ENCODE measurements at places on chromosomes 16 and 17.
A peak's percentile ranks its signal among the peaks of the same experiment; 100 is the strongest.

DNA sequence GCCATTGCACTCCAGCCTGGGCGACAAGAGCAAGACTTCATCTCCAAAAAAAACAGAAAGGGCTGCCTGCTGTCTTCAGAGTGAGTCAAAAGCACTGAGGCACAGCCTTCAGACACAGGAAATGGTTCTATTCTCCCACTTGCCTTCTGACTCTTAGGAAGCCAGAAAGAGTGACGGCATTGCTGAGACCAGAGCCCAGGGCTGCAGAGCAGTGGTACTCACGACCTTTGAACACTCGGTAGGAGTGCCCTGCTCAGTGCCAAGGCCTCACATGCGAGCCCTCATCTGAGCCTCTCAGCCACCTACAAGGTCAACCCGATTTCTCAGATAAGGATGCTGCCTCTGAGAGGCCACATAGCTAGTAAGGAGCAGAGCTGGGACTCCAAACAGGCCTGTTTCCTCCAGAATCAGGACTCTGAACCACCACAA, 3.5 kb upstream of the ITGAE start:
- no peak for DNase-seq

- no peak for DNase-seq
Measured at GRCh38 chr17:60473788-60474187, 51.5 kb downstream of the CHCT1 start.

- no peak for DNase-seq
Measured at GRCh38 chr17:45195424-45195823, 26.3 kb upstream of the FMNL1 start.

DNA sequence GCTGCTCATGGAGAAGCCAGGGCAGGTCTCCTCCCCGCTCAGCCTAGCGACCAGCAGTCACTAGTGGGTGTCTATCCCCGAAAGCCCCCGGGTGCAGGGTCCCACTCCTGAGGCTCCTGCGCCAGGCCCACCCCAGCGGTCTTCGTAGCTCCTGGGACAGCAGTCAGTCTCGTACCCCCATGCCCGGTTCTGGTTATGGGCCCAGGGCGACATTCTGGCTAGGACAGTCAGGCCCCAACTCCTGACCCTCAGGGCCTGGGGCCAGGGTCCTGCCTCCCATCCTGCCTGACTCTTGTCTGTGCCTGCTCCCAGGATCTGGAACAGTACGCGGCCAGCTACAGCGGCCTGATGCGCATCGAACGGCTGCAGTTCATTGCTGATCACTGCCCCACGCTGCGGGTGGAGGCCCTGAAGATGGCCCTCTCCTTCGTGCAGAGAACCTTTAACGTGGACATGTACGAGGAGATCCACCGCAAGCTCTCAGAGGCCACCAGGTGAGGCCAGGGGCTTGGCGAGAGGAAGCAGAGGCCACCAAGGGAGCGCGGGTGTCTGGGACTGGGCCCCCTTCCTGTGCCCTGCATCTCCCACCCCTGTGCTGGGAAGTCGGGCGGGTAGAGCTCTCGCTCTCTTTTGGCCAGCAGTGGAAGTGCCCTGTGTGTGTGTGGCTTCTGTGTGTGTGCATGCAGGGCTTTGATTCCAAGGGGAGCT, 2.0 kb downstream of the GPS1 start:
- DNase-seq, result no peak

GRCh38 chr17:76783146-76783545, 45.2 kb downstream of the MFSD11 start:
- no peak for DNase-seq

- DNase-seq, result no peak
Measured at GRCh38 chr17:83078378-83079351, 744 bp upstream of the METRNL start.

DNA sequence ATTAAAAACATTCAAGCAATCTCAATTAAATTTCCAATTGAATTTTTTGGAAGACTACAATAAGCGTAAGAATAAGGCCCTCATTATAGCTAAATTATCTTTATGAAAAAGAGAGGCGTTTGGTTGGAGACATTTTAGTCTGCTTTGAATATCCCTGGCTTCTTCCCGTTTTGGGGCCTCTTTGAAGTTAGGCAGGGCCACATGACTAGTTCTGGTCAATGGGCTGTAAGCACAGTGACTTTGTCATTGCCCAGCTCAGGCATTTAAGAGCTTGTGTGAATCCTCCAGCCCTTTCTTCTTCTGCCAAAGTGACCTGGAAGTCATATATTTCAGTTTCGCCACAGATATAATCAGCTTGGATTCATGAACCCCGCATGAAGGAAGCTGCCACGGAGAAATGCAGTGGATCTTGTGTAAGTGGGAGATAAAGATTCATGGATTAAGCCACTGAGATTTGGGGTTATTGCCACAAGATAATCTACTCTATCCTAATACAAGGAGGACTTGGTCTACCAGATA, 21.7 kb upstream of the UBTF start:
- no peak for DNase-seq

DNA sequence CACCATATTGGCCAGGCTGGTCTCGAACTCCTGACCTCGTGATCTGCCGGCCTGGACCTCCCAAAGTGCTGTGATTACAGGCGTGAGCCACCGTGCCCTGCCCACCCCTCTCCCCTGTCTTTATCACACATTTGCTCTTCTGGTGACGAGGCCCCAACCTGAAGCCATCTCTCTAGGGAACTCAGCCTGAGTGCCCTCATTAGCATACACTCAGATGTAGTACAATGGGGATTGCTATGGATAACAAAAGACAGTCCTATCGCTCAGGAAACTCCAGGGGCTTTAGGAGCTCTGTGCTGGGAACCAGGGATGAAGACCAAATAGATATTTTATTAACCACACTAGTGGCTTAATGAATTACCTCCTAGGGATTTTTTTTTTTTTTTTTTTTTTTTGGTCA, 100.7 kb downstream of the MARF1 start:
- DNase-seq, result no peak

DNA sequence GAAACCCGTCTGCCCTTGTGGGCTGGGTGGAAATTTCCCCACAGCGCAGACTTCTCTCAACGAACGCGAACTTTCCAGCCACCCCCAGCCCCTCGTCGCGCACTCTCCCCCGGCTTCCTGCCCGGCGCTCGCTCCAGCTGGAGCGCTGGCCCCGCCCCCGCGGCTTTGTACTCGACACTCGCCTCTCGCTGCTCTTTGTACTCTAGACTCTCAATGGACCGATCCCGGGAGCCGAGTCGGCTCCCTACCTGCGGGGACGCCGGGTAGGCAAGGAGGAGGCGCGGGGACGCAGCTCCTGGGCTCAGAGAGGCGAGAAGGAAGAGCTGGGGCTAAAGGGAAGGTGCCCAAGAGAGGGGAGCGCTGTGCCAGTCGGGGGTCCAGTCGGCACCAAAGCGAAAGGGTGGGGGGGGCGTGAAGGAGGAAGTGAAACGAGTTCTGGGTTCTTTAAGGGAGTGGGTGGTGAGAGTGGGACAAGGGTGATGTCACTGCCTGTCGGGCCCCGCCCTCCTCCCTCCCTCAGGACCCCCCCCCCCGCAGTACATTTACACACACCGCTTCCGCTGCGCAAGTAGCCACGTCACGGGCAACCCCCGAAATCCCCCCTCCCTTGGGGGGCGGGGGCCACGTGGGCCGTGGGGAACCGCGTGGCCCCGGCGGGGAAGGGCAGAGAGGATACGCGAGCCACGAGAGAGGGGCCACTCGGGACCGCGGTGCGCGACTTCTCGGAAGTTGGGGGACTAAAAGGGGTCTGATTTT, 9.7 kb downstream of the KDM6B start:
- DNase-seq, result peak; percentile 94

GRCh38 chr16:27225536-27226360, 22.4 kb downstream of the KDM8 start:
- DNase-seq, result no peak

DNA sequence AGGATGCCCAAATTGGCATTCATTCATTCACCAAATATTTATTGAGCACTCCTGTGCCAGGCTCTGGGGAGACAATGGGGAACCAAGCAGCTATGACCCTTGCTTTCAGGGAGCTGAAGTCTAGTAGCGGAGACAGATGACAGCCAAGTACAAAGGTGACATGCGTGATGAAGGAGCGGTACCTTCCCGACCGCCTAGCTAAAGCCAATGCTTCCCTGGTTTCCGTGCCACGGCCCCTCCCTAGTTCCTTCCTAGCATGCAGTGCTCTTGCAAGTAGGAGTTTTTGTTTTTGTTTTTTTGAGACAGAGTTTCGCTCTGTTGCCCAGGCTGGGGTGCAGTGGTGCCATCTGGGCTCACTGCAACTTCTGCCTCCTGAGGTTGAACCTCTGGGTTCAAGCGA, 3.2 kb upstream of the SLC5A2 start:
- DNase-seq, result no peak

- no peak for DNase-seq
Measured at GRCh38 chr16:68951991-68952877, 108.9 kb downstream of the TANGO6 start.

- no peak for DNase-seq
Measured at GRCh38 chr16:57256601-57257395, 11.7 kb downstream of the ARL2BP start.

- no peak for DNase-seq
Measured at GRCh38 chr16:84754956-84755672, 55.3 kb downstream of the USP10 start.

DNA sequence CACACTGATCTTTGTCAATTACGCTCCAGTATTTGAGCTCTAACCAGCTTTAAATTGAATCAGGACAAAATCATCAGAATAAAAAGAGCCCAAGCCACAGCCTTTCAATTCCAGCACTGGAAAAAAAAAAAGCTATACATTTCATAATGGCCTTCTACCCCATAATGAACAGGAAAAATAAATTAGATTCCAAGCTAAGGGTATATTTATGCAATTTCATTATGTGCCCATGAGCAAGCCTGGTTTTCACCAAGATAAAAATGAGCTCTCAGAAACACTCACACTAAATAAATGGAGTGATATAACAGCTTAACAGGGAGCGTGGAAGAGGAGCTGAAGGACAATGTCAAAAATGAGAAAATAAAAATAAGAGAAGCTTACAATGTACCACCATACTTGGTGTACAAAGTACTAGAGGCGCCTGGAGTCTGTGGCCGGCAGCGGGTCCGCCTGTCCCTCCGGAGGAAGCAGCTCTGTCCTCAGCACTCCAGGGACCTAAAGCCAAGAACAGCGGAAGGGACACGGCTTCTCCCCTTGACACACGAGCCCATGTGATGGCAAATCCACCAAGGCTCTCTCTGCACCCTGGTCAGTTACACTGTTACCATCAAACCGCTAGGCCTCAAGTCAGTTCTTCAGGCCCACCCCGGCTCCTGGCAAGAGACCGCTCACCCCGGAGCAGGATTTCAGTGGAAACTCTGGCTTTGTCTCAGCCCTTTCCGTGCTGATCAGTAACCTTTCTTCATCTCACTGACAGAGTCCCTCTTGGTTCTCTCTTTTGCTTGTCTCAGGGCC, 69.6 kb downstream of the RBFOX3 start:
- no peak for DNase-seq

GRCh38 chr17:73101031-73101430, 8.5 kb upstream of the SLC39A11 start:
- no peak for DNase-seq

DNA sequence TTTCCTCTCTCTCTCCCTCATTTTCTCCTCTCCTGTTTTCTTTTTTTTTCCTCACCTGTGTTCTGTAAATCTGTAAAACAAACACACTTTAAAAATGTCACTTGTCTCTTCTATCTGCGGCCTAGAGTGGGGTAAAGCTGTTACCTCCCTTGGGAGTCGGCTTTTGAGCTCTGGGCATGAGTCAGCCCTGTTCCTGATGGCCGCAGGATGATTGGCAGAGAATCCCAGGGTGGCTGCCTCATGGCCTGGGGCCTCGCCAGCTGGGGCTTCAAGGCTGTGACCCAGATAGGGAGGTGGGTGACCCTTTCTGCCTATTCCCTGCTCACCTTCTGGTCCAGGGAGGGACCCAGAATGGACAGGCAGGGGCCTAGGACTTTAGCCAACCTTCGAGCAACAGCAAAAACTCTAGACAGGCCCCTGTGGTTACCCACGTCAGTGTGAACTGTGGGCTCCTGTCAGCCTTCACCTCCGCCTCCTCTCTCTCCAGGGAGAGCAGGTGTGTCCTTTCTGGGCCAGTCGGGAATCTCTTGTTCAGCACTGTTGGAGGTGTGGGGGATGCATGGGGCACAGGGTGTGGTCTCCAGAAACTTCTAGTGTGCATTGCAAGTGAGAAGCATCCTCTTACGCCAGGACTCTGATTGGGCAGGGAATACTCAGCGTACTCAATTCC, 87.4 kb downstream of the RAP1GAP2 start:
- no peak for DNase-seq

DNA sequence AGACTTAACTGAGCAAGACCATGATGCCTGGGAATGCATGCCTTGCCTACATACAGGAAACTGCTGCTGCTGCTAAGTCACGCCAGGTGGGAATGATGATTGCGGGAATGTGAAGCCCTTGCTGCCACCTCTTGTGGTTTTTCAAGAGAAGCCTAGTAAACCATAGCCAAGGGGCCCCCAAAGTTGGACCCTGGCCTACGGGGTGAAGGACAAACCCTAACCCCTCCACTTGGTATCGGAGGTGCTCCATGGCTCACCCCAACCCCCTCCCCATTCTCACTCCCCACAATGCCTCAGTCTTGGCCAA, 233.9 kb downstream of the ZNF423 start:
- no peak for DNase-seq

GRCh38 chr16:23229714-23230113, 47.2 kb downstream of the SCNN1G start:
- no peak for DNase-seq

GRCh38 chr16:86307514-86307903, 202.8 kb upstream of the FOXF1 start:
- DNase-seq, result no peak

DNA sequence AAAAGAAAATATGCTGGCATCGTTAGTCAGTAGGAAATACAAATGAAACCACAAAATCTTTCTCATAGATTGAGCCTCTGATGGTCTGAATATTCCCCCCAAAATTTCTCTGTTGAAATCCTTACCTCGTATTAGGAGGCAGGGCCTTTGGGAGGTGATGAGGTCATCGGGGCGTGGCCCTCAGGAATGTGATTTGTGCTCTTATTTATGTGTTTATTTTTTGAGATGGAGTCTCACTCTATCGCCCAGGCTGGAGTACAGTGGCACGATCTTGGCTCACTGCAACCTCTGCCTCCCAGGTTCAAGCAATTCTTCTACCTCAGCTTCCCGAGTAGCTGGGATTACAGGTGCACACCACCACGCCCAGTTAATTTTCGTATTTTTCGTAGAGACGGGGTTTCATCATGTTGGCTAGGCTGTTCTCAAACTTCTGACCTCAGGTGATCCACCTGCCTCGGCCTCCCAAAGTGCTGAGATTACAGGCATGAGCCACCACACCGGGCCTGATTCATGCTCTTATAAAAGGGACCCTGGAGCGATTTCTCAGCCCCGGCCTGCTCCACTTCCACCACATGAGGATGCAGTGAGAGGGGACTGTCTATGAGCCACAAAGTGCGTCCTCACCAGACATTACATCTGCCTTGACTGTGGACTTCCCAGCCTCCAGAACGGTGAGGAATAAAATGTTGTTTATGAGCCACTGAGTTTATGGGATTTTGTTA, 53.1 kb downstream of the DNAH17 start:
- DNase-seq, result no peak

DNA sequence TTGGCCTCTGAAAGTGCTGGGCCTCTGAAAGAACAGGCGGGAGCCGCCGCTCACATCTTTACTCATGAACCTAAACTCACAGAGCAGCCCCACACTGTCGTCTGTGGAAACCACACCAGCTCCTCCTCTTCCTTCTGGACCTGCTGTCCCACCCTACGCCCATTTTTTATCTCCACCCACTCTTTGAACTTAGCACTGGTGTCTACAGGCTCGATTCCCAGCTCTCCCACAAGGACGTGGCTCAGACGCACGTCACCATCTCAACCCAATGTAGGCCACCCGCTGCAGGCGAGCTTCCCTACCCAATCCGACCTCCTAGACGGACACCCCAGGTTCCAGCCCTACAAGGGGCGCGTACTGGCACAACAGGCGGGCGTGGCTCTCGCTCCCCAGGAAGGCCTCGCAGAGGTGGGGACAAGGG, 62.2 kb downstream of the NXN start:
- no peak for DNase-seq
